Stimulated activated CD8-positive, alpha-beta memory T cell treated with anti-CD3 and anti-CD28 coated beads, Interleukin-2, amount 100 ng/mL, for 48 hours (primary cell): ENCODE measurements at places on chromosomes 6 and 20.

DNA sequence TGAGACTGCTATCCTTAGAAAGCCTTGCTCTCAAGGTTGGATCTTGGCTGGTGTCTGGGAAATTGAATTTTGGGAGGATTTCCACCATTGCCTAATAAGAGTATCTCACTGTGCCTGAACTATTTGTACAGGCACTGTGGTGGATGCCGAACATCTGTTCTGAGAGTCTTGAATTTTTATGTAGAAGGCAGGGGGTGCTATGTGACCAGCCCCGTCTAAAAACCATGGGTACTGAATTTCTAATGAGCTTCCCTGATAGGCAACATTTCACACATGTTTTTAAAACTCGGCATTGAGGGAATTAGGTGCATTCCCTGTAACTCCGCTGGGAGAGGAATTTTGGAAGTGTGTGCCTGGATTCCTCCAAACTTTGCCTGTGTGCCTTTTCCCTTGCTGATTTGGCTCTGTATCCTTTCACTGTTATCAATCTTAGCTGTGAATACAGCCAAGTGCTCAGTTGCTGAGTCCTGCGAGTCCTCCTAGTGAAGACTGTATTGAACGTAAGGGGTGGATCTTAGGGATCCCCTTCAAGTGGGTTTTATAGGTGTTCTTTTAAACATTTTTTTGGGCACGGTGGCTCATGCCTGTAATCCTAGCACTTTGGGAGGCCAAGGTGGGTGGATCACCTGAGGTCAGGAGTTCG lies 27.6 kb upstream of the SCAF8 start:
- DNase-seq: no peak

DNA sequence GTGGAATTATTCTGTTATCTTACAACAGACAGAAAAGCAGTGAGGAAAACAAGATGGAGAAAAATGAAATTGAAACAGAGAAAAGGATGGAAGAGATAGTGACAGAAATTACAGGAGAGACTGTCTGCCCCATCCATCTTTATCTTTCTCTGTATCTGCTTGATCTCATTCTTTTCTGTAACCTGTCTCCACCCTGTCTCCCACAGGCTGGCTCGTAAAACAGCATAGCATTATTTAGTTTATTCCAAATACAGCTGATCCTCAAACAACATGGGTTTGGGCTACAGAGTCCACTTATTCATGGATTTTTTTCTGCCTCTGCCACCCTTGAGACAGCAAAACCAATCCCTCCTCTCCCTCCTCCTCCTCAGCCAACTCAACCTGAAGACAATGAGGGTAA lies 482.3 kb upstream of the JARID2 start:
- DNase-seq: no peak

GRCh38 chr6:148873154-148873553 lies 126.3 kb downstream of the UST start:
- no peak for DNase-seq

GRCh38 chr6:159463119-159463829 lies 229.8 kb downstream of the SOD2 start:
- DNase-seq: no peak

GRCh38 chr6:160111806-160112205 lies 9.8 kb upstream of the SLC22A1 start:
- DNase-seq: no peak

DNA sequence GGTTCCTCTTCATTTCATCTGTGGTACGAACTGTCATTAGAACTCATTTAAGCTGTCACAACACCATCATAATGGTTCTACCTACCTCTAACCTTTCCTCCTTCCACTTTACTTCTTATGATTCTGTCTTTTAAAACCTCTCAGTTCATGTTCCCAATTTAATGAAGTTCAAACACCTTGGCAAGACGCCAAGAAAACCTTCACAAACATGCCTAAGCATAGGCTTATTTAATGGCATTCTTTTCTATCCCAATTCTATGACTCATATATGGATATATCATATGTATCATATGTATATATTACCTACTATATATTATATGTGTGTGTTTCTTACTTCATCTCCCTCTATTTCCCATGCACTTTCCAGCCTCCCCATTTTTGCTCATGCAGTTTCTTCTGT lies 283.4 kb upstream of the TBX18 start:
- no peak for DNase-seq

DNA sequence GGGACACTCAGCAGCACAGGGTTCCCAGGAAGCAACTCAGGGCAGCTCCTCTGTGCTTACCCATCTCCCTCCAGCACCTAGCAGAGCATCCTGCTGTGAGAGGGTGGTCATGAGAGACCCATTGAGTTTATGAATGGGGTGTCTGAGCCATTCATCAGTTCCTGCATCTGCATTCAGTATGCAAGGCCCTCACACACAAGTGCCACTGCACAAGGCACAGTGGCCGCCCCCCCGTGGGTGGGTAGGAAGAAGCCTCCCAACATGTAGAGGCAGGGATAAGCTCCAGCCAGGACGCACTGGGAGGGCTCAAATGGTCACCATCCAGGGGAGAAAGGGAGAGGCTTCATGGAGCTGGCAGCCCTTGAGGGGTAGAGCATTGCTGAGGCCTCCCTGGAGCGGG lies 43.0 kb downstream of the FOXP4 start:
- no peak for DNase-seq

GRCh38 chr6:5261545-5262109 lies 314 bp downstream of the FARS2 start:
- no peak for DNase-seq

- DNase-seq: no peak
Observed at GRCh38 chr6:89353118-89353556, 615 bp upstream of the UBE2J1 start.

- no peak for DNase-seq
Observed at GRCh38 chr20:47551841-47552240, 50.2 kb downstream of the NCOA3 start.

GRCh38 chr20:53080969-53081871 lies 109.1 kb downstream of the TSHZ2 start:
- DNase-seq: no peak

GRCh38 chr6:135901774-135902524 lies 50.4 kb downstream of the PDE7B start:
- DNase-seq: no peak

DNA sequence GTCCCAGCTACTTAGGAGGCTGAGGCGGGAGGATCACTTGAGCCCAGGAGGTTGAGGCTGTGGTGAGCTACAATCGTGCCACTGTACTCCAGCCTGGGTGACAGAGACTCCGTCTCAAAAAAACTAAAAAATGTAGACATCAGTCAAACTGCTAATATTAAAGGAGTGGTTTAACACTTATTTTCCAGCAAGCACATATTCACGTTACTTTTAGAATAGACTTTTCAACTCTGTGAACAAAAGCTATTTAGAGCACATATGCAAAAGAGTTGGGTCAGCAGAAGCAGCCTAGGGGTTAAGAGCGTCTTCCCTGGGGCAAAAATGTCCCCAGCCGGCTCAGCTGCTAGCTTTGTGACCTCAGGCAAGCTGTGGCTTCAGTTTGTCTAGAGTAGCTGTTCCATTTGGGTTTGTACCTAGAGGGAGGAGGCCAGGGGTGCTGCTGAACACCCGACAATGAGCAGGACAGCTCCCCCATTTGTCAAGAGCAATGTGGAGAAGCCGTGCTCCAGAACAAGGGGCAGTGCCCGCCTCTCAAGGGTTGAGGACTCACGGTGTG lies 62.5 kb upstream of the PTGIS start:
- no peak for DNase-seq

GRCh38 chr6:7825986-7826385 lies 84.6 kb downstream of the TXNDC5 start:
- no peak for DNase-seq

GRCh38 chr6:16754876-16755275 lies 6.4 kb downstream of the ATXN1 start:
- no peak for DNase-seq

DNA sequence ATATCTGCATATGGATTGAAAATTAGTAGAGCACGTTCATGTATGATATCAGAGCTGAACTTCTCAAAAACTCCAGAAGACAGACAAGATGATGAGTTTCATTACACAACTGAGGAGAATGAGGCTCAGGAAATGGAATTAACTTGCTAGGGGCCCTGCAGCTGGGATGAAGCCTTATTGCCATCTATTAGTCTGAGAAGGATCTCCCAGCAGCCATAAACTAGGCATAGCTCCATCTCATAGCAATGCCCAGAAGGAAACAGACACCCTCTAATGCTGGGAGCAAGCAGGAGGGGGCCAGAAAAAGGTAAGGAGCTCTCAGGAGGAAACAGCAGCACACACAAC lies 18.0 kb downstream of the TFEB start:
- DNase-seq: no peak

- no peak for DNase-seq
Observed at GRCh38 chr20:32896521-32897280, 38.0 kb downstream of the EFCAB8 start.

GRCh38 chr6:22952097-22952496 lies 382.7 kb downstream of the HDGFL1 start:
- DNase-seq: no peak

- DNase-seq: no peak
Observed at GRCh38 chr20:13028673-13029072, 19.9 kb downstream of the SPTLC3 start.

DNA sequence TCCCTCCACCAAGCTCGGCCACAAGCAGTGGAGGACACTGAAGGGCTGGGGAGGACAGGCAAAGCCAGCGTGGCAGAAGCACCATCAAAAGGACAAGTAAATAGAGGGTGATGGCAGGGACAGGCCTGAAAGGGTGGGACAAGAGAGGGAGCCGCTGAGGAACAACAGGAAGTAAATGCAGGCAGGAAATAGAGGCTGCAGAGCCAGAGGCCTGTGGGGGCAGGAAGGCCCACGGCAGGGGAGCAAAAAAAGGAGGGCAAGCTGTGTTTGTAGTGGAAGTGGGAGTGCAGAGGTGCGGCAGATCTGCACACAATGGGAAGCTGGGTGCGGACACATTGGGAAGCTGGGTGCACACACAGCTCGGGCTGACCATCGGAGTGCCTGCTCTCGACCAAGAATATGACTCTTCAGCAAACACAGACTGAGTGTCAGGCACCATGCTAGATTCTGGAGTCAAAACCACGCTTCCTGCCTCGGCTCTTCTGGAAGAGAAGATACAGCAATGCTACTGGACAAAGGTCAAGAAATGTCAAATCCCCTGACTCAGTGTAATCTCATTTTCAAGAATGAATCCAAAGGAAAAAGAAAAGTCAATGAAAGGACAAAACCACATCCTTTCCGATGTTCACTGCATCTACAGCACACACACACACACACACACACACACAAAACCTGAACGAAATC lies 40.4 kb upstream of the RAB22A start:
- DNase-seq: no peak

- no peak for DNase-seq
Observed at GRCh38 chr6:12980741-12981140, 264.2 kb downstream of the PHACTR1 start.

GRCh38 chr6:53484476-53485280 lies 60.2 kb downstream of the GCLC start:
- DNase-seq: no peak

GRCh38 chr6:119116712-119117281 lies 38.3 kb upstream of the FAM184A start:
- no peak for DNase-seq

DNA sequence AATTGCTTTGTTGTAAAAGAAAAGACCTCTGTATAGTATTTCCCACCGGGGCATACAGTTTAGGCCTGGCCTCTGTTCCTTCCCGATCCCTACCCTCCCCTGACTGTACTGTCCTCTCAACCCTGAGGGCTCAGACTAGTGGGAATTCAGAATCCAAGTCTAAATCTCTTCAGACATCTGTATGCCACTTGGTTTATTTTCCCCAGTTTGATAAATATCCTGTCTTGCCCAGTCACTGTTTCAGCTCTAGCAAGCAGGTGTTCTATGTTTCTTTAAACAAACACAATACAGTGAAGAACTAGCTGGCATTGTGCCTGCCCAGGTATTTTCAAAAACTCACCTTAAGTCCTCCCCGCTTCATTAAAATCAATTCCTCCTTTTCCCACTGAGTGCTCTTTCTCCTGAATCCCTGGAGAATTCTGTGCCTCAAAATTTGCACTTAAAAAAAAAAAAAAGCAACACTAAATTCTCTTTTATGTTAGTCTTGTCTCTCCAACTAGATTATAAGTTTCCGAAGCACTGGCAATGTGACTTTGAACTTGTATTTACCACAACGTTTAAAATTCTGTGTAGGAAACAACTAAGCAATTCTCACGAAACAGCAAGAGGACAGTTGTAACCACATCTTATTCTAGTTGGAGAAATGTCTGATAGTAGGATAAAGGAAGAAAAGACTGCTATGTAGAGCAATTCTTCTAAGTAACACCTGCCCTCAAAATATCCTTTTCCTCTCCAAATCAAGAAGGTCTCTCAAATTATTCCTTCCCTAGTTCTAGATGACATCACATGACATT lies 112.0 kb upstream of the CARMIL1 start:
- DNase-seq: no peak

DNA sequence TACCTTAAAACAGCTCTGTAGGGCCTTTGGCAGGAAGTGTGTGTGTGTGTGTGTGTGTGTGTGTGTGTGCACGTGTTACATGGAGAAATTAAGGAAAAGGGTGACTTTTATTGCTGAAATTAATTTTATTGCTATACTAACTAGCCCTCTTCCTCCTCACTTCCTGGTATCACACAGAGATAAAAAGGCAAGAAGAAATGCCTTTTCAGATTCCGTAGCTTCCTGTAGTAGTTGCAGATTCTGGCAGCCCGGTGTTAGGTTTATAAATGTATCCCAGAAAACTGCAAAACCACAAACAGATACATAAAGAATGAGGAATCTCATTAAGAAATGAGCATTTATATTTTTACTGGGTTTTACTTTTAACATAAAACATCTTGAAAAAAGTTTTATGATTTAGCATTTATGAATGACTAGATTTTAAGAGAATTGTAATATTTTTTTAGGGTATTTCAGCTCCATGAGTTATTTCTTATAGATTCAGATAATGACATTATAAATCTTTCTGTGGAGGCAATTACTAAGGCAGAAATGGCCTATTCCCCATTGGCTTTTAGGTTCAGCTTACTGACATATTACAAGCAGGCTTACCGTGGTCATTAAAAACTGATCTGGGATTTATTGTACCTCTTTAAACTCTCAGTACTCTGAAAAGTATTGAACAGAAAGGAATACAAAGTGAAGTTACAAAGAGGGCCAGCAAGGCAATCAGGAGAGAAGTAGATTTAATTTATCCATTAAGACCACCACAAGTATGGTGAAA lies 249.1 kb upstream of the TSHZ2 start:
- no peak for DNase-seq

- no peak for DNase-seq
Observed at GRCh38 chr20:48338717-48339116, 489.1 kb downstream of the PREX1 start.

- DNase-seq: no peak
Observed at GRCh38 chr6:3406362-3406821, 50.5 kb downstream of the SLC22A23 start.
